ENCODE measurements at places on chromosomes 1 and 21.

GRCh38 chr1:17021896-17022295 is 10.2 kb upstream of the ATP13A2 start:
- no peak for DNase-seq

GRCh38 chr1:108080448-108080847 is 115.5 kb upstream of the VAV3 start:
- no peak for DNase-seq

DNA sequence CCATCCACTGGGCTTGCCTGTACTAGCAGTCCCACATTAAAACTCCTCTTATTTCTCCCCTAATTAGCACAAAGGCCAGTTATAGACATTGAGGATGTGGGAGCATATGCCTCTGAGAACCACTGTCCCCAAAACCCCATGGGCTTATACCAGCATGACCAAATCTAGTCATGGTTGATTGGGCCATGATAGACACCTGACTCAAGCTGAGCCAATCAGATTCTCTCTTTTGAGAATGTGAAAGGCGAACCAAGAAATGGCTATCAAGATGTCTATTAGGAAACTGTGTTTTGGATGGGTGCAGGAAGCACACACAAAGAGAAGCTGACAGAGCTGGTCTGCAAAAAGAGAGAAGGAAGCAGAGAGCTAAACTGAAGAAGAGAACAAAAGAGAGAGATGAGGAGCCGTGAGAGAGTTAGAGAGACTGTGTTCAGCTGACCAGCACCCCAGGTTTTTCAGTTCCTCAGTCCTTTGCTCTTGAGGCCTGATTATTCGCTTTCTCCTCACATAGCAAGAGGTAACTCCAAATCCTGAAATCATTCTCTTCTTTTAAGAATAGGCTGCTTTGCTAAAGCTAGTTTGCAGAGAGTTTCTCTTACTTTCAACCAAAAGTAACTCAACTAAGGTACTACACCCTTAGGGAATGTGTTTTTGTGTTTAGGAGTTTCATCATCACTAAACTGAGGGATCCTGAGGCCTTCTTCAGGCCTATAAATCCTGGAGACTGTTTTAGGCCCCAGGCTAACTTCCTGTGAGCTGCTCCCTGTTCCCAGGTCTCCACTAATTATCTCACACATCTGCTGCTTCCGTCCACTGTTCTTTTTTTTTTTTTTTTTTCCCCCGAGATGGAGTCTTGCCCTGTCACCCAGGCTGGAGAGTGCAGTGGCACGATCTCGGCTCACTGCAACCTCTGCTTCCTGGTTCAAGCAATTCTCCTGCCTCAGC is 7.9 kb upstream of the TIPRL start:
- no peak for DNase-seq

DNA sequence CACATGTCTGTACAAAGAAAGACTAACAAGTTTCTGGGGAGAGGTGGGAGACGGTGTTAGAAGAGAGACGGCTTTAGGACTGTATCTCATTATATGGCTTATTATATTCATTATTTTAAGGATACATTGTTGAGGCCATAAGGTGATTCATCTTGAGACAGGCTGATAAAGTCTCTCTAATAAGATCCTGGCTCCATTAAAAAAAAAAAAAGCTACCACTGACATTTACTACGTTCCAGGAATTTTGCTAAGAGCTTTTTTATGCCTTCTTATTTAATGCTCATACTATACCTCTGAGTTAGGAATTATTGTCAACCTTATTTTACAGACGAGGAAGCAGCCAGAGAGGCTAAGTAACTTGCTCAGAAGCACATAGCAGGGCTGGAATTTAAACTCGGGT is 173.7 kb downstream of the GABPA start:
- DNase-seq: no peak

DNA sequence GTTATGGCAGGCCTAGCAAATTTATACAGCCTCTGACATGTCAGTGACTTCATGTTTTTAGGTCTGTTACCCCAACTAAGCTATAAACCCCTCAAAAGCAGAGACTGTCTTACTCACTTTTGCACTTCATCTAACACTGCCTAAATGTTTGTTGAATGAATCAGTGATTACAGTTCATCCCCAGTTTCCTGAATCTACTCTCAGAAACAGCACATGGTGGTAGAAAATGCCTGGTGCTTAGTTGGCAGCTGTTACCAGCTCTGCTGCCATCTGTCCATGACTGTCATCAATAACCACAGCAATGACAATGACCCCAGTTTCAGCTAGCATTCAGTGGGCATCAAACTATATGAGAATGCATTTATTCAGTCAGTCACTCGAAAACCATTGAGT is 110.5 kb upstream of the SERBP1 start:
- no peak for DNase-seq

DNA sequence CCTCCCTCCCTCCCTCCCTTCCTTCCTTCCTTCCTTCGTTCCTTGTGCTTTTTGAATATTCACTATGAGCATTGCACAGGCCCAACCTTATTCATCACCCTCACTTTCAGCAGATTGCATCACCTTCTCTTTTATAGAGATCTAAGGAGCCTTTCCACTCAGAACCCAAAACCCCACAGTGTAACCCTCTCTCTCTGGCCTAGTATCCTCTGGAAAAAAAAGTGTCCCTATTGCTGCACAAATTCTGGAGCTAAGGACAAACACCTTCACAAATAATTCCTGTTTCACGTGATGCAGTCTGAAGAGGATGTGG is 25.6 kb downstream of the OR10J5 start:
- DNase-seq: no peak

DNA sequence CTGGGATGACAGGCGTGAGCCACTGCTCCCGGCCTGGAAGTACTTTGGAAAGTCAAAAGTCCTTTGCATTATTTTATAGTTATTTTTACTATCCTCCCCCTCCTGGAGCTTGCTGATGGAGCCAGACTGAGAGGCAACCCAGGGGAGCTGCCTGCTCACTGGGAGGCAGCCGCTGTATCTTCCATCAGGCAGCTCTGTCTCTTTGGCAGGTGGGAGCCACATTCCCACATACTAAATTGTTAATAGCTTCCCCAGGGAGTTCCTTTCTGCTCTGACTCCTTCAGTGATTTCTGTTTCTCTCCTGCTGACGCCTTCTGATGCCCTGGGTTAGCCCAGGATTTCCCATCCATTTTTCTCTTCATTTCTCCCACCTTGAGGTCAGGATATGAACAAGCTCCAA is 4.9 kb upstream of the OPRD1 start:
- no peak for DNase-seq

DNA sequence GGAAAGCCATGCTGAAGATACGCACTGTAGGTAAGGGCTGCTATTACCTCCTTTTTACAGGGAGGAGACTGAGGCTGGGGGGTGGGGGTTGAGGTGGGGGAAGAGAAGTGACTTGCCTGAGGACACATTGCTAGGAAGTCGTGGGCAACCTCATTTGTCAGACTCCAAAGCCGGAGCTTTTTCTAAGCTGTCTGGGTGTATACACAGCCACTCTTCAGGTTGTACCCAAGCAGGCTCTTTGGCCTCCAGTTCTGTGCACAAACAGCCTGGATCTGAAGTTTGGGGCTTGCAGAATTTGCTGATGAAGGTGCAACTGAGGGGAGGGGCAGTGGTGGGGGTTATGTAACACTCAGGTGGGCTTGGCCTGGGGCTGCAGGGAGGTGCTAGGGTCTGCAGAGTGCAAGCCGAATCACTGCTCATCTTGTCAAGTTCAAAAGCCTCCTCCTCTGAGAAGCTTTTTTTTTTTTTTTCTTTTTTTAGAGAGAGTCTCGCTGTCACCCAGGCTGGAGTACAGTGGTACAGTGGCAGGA is 16.9 kb downstream of the TINAGL1 start:
- no peak for DNase-seq

DNA sequence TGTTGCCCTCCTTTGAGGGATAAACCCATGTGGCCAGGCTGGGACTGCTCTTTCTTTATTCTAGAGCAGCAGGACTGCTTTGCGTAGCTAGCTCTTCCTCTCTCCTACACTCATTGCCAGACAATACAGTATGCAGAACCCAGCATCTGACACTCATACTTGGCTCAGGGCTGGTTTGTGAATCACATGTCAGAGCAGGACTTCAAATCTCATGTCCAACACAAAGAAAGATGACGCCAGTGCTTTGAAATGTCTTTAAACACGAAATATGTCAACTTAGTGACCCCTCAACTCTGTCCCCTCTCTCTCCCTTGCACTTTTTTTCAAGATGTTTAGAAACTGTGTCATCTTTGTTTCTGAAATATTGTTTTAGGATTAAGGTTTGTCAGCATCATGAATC is 135.0 kb downstream of the TGFB2 start:
- DNase-seq: no peak

Data from nucleus accumbens (tissue), 56 donors.